ENCODE measurements at places on chromosomes 7 and 10. TPM values are rescaled to one million over a fixed set of nuclear protein-coding genes. Genes with fewer than 3 reads are reported as not detected.

Gene GPR22
- total RNA-seq, result not detected

Gene SPDYE2B
- not detected for total RNA-seq

Gene FAM24B
- not detected for total RNA-seq

Gene ANXA8L1
- total RNA-seq, result not detected

Gene SLC26A3
- not detected for total RNA-seq

Gene CRCP
- total RNA-seq, result 38.0 TPM

Gene CPN1
- not detected for total RNA-seq

Gene LLCFC1
- total RNA-seq, result not detected

Gene VWDE
- total RNA-seq, result not detected

Gene CAMK1D
- total RNA-seq, result 6.4 TPM

Gene ARPC1B
- 71.6 TPM for total RNA-seq

Gene CHST3
- 24.5 TPM for total RNA-seq

Gene ENKUR
- 2.0 TPM for total RNA-seq

Gene SKIDA1
- 53.0 TPM for total RNA-seq

Gene SIRT1
- 30.9 TPM for total RNA-seq

Gene FOXI2
- not detected for total RNA-seq

Gene NPY4R
- total RNA-seq, result not detected

Gene TECTB
- not detected for total RNA-seq

Gene ITGB8
- total RNA-seq, result 19.9 TPM

Gene IMPDH1
- 65.2 TPM for total RNA-seq

Gene MYPN
- total RNA-seq, result not detected

Gene AGR2
- total RNA-seq, result not detected

Gene PNLIP
- total RNA-seq, result not detected

Gene ASAH2
- 5.9 TPM for total RNA-seq

Gene FFAR4
- not detected for total RNA-seq

Gene MMP21
- total RNA-seq, result not detected

Gene FGF8
- 0.82 TPM for total RNA-seq

Gene PTN
- total RNA-seq, result 228 TPM

Gene TLL2
- 2.1 TPM for total RNA-seq

Gene NUP205
- 148 TPM for total RNA-seq

Gene AKR1C2
- 3.8 TPM for total RNA-seq

Gene GPNMB
- not detected for total RNA-seq

Gene TIMM23
- total RNA-seq, result 72.0 TPM

Gene VSTM4
- total RNA-seq, result 2.3 TPM

Gene HOXA2
- 41.6 TPM for total RNA-seq

Gene ANKRD1
- total RNA-seq, result not detected

Gene CROT
- total RNA-seq, result 20.1 TPM

Gene MRPS17
- 22.5 TPM for total RNA-seq

Gene CTAGE8
- 0.72 TPM for total RNA-seq

Gene SPDYE18
- total RNA-seq, result not detected

Gene SPDYE9
- total RNA-seq, result not detected

Gene ZFAND4
- 16.1 TPM for total RNA-seq

Gene MINPP1
- 23.9 TPM for total RNA-seq

Gene PAPSS2
- 1.3 TPM for total RNA-seq

Gene GPR146
- total RNA-seq, result 0.41 TPM

Gene CDK6
- 42.9 TPM for total RNA-seq

Gene GPR15LG
- total RNA-seq, result not detected

Gene OPN1SW
- total RNA-seq, result not detected

Gene SFTPA1
- not detected for total RNA-seq

Gene SNX8
- total RNA-seq, result 30.4 TPM

Gene PIP4K2A
- 28.7 TPM for total RNA-seq

Gene CYP26C1
- total RNA-seq, result 0.37 TPM

Gene SLC26A5
- total RNA-seq, result not detected

Gene CYP3A7
- total RNA-seq, result not detected

Gene SLC16A12
- not detected for total RNA-seq

Gene TMEM140
- not detected for total RNA-seq

Gene CDH23
- 2.0 TPM for total RNA-seq

Gene LDB3
- 1.0 TPM for total RNA-seq
